ENCODE measurements at places on chromosomes 4 and X.
A peak's percentile ranks its signal among the peaks of the same experiment; 100 is the strongest.

- DNase-seq = no peak
Observed at GRCh38 chr4:95379633-95380032, 169.1 kb downstream of the UNC5C start.

- DNase-seq = no peak
Observed at GRCh38 chrX:86806786-86807185, 658.5 kb downstream of the DACH2 start.

- no peak for DNase-seq
Observed at GRCh38 chr4:80507507-80507906, 172.0 kb downstream of the CFAP299 start.

- DNase-seq = no peak
Observed at GRCh38 chr4:11821772-11822430, 393.2 kb upstream of the HS3ST1 start.

GRCh38 chr4:27305246-27305645 is 444.6 kb downstream of the STIM2 start:
- no peak for DNase-seq

GRCh38 chr4:7964890-7965662 is 25.4 kb upstream of the AFAP1 start:
- peak; percentile 59 for DNase-seq

DNA sequence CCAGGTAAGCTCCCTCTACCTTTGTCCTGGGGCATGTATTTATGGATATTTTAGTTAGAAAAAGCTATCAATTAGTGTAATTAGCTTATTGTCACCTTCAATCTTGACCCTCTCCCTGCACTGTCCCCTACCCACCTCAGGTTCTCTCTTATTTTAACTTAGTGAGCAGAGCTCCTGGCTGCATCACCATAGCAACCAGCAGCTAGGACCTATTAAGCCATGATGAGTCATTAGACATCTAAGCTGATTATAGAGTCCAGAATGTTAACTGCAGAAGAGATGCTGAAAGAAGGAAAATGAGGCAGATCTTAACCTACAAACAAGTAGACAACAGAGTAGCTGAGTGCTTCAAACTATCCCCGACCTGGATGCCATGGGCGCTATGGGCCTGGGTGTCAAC is 36.6 kb downstream of the MAGEE2 start:
- DNase-seq = no peak

GRCh38 chr4:133000012-133000411 is 149.1 kb upstream of the PCDH10 start:
- no peak for DNase-seq

GRCh38 chrX:150099316-150099715 is 161.0 kb upstream of the EOLA2 start:
- DNase-seq = peak; percentile 28

All from left cardiac atrium (tissue), 4 donors.